Stimulated activated CD8-positive, alpha-beta memory T cell treated with anti-CD3 and anti-CD28 coated beads, Interleukin-15, amount 100 ng/mL, for 4 hours (primary cell): ENCODE measurements at places on chromosomes 5 and 9.

- DNase-seq, result no peak
Observed at GRCh38 chr5:145574889-145575573, 260.1 kb downstream of the PRELID2 start.

GRCh38 chr5:56763711-56764466, 51.5 kb upstream of the MAP3K1 start:
- DNase-seq, result no peak

- DNase-seq, result no peak
Observed at GRCh38 chr9:88605512-88606362, 70.8 kb downstream of the NXNL2 start.

DNA sequence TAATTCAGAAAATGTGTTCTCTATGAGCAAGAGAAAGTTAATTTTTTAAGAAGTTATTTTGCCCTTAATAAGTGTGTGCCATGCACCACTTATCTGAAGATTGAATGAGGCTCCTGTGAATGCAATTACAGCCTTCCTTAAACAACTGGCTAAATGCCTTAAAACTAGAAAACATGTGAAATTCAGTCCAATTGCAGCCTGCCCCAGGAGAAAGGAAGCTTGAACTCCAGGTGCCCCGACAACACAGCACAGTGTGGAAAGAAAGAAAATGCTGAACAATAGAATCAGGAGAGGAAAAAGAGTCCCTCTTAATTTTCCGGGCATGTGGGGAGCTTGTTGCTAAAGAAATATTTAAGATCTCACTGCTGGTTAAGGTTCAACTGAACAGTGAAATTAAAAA, 8.8 kb downstream of the LHFPL2 start:
- DNase-seq, result no peak

DNA sequence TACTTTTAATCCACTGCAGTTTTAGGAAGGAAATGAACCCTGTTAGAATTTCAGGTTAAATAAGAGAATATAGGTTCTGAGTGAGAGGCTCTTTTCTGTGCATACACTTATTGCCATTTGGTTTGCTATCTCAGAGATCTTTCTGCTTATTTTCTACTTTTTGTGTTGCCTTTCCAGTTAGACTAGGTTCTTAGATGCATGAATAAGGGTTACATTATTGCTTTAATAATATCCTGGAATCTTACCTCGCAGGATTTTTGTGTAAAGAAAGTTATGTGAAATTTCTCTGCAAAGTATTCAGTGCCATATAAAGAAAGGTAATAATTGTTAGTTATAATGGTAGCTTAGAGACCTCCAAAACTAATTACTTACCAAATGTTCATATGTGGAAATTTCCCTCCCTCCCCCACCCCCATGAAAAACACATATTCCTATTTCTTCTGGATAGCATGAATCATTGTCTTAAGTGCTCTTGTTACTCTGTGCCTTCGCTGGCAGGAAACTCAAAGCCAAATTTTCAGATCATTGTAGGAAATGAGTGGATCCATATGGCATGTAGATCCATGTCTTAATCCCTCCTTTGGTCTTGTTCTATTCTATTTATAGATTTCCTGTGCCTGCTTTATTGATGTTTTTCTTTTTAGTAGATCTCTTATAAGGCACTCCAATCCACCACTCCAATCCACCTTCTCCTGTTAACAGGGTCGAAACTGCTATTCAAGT, 2.7 kb upstream of the APBA1 start:
- DNase-seq, result no peak

DNA sequence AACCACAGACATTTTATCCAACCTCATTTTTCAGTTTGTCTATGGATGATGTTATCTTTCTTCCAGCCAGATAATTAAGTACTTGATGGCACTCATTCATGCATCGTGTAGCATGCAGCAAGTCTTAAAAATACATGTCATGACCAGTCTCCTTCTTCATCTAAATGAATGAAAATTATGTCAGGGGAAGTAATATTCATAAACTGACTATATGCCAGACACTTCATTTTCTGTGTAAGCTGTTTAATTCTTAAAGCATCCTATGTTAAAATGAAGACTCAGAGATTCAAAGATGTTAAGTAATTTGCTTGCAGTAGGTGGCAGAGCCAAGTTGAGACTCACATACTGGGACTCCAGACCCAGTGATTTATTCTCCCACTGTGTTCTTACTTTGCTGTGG, 181.7 kb upstream of the CD180 start:
- DNase-seq, result no peak

GRCh38 chr5:36502608-36503007, 103.8 kb upstream of the SLC1A3 start:
- DNase-seq, result no peak

DNA sequence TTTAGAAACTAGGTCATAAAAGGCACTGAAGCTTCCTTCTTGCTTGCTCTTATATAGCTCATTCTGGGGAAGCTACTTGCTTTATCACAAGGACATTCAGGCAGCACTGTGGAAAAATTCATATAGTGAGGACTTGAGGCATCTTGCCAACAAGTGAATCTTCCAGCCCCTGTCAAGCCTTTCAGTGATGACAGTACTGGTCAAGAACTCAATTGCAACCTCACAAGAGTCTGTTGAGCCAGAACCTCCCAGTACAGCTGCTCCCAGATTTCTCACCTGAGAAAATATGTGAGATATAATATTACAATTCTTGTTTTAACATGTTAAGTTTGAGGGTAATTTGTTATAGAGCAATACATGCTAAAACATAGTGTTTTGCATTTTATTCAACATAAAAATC, 2011.0 kb upstream of the NUDT12 start:
- DNase-seq, result no peak

- DNase-seq, result no peak
Observed at GRCh38 chr5:82849885-82850284, 227.3 kb downstream of the TMEM167A start.

GRCh38 chr5:149804478-149805450, 74.7 kb downstream of the PPARGC1B start:
- no peak for DNase-seq

DNA sequence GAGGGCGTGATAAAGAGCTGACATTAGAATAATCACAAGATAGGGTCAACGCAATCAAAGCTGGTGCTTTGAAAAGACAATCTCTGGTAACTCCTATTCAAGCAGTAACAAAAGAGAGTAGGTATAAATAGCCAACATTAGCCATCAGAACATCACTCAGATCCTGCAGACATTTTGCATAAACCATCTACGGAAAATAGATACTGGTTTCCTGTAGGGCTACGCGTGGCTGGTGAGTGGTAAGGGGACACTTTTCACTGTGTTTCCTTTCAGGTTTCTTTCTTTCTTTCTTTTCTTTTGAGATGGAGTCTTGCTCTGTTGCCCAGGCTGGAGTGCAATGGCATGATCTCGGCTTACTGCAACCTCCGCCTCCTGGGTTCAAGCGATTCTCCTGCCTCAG, 22.3 kb downstream of the TTF1 start:
- DNase-seq, result no peak

DNA sequence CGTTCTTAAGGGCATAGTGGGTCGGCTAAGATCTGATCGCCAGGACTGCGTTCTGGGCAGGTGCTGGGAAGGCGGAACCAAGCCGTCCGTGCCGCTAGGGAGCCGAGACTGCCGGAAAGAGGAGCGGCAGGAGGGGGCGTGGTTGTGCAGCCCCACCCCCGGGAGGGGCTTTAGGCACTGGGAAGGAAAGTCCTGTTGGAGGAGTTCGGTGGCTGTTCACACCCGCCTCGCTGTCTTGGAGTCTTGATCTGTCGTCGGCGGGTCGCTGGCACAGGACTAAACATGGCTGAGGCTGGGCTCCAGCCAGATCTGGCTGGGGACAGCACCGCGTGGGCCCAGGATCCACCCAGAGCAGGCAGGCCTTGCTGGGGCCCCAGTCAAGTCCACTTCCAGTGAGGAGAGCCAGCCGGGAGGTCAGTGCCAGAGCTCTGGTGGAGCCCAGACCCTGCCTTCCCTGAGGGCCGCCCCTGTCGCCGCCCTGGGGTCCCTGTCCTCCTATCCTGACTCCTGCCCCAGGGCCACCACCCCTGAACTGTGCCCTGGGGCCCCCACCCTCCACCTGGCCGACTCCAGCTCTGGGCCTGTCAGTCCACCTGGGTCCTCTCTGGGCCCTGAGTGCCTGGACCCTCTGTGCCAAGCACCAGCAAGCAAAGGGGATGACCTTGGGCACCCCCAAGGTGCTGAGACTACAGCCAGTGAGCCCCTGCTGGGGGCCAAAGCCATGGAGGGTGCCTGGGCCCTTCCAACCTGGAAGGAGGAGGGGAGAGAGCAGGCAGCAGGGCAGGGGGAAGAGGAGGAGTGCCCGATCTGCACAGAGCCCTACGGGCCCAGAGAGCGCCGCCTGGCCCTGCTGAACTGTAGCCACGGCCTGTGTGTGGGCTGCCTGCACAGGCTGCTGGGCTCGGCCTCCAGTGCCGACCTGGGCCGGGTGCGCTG, 4.5 kb downstream of the RNF208 start:
- no peak for DNase-seq

- no peak for DNase-seq
Observed at GRCh38 chr5:80269991-80270438, 14.2 kb upstream of the SERINC5 start.

- no peak for DNase-seq
Observed at GRCh38 chr5:3339092-3339797, 256.4 kb upstream of the IRX1 start.

- no peak for DNase-seq
Observed at GRCh38 chr5:127406326-127407121, 110.9 kb upstream of the PRRC1 start.

- no peak for DNase-seq
Observed at GRCh38 chr5:160260881-160261815, 31.8 kb downstream of the FABP6 start.
